ENCODE measurements at places on chromosomes 2 and 18.

DNA sequence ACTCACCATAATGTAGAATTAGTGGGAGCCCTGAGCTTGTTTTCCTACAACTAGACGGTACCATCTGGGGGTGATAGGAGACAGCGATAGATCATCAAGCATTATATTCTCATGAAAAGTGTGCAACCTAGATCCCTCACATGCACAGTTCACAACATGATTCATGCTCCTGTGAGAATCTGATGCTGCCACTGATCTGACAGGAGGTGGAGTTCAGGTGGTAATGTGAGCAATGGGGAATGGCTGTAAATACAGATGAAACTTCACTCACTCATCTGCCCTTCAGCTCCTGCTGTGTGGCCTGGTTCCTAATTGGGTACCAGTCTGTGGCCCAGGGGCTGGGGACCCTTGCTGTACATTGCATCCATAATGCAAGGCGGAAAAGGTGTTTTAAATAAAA, 60.7 kb downstream of the USP34 start:
- no peak overlapping the region for H3K27ac ChIP-seq
- no peak overlapping the region for H3K4me3 ChIP-seq
- DNase-seq, result no peak
- H3K36me3 ChIP-seq, result no peaks in the 10 kb centered on the region

DNA sequence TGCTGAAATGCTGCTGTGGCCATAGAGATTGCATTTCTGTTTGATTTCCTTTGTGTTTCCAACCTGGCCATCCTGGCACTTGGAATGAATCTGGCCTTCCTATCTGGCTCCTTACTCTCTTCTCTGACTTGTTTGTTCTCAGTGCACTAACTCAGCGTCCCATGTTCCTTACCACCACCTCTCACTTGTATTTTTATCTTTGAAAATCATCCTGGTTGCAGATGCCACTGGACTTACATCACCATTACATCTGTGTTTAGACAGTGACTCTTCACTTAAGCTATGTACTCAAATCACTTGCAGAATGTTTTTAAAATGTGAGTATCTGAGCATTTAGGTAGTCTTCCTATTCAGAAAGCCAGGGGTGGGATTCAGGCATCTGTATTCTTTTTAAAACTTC, 239.5 kb downstream of the WDR7 start:
- DNase-seq, result no peak
- no peak overlapping the region for H3K27ac ChIP-seq
- no peaks in the 10 kb centered on the region for H3K4me1 ChIP-seq
- H3K36me3 ChIP-seq, result no peaks in the 10 kb centered on the region
- H3K4me3 ChIP-seq, result no peak overlapping the region

- no peaks in the 10 kb centered on the region for H3K4me1 ChIP-seq
- H3K36me3 ChIP-seq, result no peaks in the 10 kb centered on the region
- no peaks in the 10 kb centered on the region for H3K27me3 ChIP-seq
- no peak overlapping the region for H3K4me3 ChIP-seq
- DNase-seq, result no peak
- no peak overlapping the region for H3K27ac ChIP-seq
Observed at GRCh38 chr2:111196435-111196834, 75.7 kb downstream of the BCL2L11 start.

- no peak for DNase-seq
- no peak overlapping the region for H3K27ac ChIP-seq
- H3K4me3 ChIP-seq, result no peak overlapping the region
- H3K4me1 ChIP-seq, result peaks cover 24% of the 10 kb centered on the region
- H3K36me3 ChIP-seq, result no peaks in the 10 kb centered on the region
Observed at GRCh38 chr2:109217362-109218086, 88.5 kb downstream of the SH3RF3 start.

Data from heart right ventricle (tissue), 16 donors.